Caudate nucleus (tissue), 63 donors: ENCODE measurements at places on chromosomes 1 and 21.

GRCh38 chr1:219362702-219363101, 189.0 kb downstream of the LYPLAL1 start:
- DNase-seq: no peak

GRCh38 chr1:71393301-71393700, 312.5 kb upstream of the ZRANB2 start:
- no peak for DNase-seq

DNA sequence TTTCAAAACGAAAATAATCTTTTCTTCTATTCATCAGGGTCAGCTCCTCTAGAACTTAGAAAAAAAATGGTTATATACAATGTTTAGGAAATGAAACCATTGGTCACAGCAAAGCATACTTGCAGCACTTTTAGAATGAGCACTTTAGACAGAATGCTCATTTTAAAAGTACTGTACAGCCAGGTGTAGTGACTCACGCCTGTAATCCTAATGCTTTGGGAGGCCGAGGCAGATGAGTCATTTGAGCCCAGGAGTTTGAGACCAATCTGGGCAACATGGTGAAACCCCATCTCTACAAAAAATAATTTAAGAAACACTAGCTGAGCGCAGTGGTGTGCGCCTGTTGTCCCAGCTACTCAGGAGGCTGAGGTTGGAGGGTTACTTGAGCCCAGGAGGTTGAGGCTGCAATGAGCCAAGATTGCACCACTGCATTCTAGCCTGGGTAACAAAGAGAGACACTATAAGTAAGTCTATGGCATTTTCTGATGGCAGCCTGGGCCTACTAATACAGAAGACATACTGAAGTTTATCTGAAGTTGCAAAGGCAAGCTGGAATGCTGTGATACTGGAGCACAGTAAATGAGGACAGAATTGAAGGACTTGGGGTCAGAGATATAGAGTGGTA, 48.9 kb upstream of the ZNF326 start:
- DNase-seq: no peak

GRCh38 chr1:7534061-7534825, 236.9 kb upstream of the VAMP3 start:
- DNase-seq: no peak

DNA sequence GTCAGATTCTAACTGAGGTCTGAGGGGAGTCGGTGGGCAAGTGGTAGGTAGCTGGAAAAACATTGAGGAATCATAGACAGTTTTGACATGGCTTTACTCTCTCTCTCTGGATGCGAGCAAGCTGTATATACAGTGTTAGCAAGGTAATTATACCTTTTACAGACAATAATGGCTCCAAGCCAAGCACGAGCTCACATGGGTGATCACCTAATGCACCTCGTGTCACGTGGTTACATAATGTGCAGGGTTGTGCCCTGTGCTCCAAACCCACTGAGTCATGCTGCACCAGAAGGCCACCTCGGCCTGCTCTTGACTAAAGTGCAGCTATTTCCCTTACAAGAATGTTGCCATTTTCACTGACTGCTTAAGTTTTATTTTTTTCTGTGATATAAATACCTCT, 7.6 kb upstream of the CLCA2 start:
- DNase-seq: no peak

GRCh38 chr1:30901798-30902581, 6.6 kb downstream of the SDC3 start:
- DNase-seq: no peak

GRCh38 chr21:46089285-46089684, 8.6 kb upstream of the COL6A2 start:
- DNase-seq: no peak

GRCh38 chr1:52739699-52740467, 13.6 kb downstream of the ZYG11B start:
- peak; percentile 77 for DNase-seq
